ENCODE measurements at places on chromosomes 6 and 20.

DNA sequence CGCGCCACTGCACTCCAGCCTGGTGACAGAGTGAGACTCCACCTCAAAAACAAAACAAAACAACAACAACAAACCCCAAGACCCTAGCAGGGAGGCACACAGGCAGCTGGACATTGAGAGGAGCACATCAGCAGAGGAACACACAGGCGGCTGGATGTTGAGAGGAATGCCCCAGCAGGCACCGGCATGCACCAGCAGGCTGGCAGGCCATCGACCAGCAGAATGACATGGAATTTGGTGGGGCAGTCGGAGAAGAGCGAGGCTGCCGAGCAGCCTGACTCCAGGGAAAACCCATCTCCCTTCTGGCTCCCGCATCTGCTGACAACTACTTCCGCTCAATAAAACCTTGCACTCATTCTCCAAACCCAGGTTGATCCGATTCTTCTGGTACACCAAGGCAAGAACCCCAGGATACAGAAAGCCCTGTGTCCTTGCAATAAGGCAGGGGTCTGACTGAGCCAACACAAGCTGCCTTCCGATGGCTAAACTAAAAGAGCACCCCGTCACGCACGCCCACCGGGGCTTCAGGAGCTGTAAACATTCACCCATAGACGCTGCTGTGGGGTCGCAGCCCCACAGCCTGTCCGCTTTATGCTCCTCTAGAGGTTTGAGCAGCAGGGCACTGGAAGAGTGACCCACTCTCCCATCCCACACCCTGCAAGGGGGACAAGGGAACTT, 60.2 kb downstream of the SLC22A23 start:
- no peak for DNase-seq

- DNase-seq, result no peak
Observed at GRCh38 chr6:143429970-143430369, 20.5 kb downstream of the ADAT2 start.

DNA sequence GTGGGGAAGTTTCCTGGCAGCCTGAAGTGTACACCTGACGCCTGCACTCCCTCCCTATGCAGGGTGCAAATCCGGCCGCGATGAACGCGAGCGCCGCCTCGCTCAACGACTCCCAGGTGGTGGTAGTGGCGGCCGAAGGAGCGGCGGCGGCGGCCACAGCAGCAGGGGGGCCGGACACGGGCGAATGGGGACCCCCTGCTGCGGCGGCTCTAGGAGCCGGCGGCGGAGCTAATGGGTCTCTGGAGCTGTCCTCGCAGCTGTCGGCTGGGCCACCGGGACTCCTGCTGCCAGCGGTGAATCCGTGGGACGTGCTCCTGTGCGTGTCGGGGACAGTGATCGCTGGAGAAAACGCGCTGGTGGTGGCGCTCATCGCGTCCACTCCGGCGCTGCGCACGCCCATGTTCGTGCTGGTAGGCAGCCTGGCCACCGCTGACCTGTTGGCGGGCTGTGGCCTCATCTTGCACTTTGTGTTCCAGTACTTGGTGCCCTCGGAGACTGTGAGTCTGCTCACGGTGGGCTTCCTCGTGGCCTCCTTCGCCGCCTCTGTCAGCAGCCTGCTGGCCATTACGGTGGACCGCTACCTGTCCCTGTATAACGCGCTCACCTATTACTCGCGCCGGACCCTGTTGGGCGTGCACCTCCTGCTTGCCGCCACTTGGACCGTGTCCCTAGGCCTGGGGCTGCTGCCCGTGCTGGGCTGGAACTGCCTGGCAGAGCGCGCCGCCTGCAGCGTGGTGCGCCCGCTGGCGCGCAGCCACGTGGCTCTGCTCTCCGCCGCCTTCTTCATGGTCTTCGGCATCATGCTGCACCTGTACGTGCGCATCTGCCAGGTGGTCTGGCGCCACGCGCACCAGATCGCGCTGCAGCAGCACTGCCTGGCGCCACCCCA, 1.2 kb downstream of the GPR6 start:
- no peak for DNase-seq

DNA sequence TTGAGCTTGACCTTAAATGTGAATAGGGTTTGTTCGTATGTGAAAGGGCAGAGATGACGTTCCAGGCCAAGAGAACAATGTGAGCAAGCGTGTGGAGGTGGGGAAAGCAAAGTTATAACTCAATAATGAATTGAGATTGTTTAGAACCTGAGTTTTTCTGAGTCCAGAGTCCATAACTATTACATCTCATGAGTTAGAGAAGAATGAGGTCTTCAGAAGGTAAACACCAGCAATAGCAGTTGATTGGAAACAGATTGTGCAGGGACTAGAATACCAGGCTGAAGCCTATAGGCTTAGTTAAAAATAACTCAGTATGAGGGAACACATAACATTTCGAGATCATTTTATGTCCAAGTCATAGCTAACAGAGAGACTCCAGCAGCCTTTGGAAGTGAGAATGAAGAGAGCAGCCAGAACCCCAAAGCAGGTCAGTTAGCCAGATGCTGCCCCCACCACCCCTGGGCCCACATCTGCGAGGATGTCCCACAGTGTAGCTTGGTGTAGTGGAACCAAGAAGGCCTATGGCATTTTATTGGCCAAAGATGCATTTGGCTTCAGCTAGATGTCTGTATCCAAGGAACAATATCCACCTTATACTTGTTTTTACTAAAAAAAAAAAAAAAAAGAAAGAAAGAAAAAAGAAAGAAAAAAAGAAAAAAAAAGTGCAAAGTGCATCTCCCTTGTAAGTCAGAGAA, 121.7 kb downstream of the TNFRSF21 start:
- DNase-seq, result peak; percentile 48

DNA sequence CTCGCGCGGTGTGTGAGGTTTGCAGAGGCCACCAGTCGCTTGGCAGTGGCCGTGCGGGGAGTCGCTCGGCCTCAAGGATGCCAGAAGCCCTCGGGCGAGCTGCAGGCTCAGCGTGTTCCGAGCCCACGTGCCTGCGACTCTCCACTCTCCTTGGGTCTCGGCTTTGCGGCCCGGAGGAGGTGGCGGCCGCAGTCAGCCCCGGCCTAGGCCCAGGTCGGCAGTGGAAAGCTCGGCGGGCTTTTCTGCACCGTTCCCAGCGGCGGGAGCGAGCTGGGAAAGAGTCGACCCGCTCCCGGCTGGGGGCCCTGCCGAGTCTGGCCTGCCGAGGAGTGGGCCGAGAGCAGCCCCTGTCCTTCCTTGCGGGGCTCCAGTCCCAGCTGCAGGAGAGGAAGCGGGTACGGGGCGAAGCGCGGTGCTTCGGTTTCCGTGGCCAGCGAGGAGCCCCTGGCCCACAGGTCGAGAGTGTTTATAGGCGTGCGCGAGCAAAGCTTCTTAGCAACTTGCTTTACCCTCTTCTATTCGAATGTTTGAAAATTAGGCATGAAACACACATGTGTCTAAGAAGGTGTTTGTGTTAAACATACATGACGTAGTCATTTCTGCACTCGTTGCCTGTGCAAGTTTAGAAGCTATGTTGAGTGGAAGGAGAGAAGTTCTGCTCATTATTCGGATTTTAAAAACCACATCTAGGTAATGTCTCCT, 5.6 kb downstream of the FOXC1 start:
- DNase-seq, result no peak

- DNase-seq, result no peak
Observed at GRCh38 chr20:50501972-50502745, 8.0 kb upstream of the PTPN1 start.

GRCh38 chr6:95614094-95614493, 36.8 kb downstream of the MANEA start:
- DNase-seq, result no peak

DNA sequence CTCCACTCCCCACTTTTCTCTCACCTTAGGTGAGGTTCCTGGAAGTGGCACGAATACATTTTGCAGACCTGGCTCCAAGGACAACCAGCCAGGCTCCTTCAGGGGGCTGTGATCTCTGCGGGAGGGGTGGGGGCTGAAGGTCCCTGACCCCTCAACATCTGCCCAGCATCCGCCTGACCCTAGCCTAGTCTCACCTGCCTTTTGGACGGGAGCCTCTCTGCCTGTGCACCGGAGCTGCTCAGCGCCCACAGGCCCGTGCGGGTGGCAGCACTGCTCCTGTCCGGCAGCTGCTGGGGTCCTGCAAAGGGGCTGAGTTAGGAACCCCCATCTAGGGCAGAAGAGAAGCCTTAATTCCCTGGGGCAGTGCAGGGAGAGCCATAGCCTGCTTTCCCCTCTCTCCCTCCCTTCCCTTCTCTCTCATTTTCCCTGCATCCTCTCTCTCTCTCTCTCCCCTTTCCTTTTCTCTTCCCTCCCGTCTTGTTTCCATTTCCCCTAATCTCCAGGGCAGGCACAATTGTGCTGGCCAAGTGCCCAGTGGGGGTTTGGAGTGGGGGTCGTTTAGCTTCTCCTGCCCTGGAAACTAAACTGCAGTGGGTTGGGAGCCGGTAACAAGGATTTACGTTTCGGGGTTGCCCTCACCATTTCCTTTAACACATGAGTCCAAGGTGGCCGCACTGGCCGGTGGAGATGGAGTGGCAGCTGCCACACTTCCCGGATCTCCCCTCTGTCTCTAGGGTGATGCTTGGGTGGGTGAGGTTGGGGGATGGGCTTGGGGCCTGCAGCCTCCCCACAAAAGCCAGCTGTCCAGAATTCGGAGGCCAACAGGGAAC, 54.1 kb downstream of the CTCFL start:
- no peak for DNase-seq

DNA sequence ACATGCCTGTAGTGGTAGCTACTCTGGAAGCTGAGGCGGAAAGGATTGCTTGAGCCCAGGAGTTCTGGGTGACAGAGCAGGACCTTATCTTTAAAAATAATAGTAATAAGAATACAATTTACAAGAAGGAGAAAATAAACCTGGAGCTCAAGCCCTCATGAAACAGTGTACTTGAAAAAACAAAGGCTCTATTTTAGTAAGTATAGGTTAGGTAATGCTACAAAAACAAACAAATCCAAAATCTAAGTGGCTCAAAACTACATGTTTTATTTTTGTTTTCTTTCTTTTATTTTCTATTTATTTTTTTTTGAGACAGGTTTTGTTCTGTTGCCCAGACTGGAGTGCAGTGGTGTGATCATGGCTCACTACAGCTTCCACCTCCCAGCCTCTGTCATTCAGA, 57.6 kb upstream of the SLC23A2 start:
- DNase-seq, result no peak

- DNase-seq, result no peak
Observed at GRCh38 chr20:17655865-17656479, 26.1 kb downstream of the RRBP1 start.

DNA sequence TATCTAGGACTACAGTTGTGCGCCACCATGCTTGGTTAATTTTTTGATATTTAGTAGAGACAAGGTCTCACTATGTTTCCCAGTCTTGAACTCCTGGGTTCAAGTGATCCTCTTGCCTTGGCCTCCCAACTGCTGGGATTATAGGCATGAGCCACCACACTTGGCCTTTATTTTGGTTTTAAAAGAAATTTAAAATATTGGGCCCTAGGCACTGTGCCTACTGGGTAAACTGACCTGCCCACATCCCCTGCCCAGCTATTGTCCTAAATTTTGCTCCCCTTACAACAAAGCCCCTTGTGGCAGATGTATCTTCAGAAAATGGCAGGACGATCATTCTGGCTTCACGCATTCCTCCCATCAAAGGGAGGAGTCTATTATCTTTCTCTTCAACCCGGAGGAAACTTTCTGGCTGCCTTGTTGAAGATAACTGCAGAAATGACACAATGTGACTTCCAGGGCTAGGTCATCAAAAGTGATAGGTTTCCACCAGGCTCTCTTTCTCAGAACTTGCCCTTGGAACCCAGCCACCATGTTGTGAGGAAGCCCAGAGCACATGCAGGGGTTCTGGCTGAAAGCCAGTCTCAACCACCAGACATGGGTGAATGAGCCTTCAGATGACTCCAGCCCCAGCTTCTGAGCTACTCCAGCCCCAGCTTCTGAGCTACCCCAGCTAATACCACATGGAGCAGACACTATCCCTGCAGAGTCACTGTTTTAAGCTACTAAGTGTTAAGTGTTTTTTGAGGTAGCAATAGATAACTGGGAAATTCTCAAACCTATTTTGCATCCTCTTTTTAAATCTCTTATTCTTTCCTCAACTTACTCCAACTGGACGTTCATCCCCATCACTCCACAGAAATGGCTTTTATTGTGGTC, 4.6 kb upstream of the GUCA1B start:
- peak; percentile 23 for DNase-seq

- peak; percentile 39 for DNase-seq
Observed at GRCh38 chr6:43770372-43771209, 580 bp downstream of the VEGFA start.

DNA sequence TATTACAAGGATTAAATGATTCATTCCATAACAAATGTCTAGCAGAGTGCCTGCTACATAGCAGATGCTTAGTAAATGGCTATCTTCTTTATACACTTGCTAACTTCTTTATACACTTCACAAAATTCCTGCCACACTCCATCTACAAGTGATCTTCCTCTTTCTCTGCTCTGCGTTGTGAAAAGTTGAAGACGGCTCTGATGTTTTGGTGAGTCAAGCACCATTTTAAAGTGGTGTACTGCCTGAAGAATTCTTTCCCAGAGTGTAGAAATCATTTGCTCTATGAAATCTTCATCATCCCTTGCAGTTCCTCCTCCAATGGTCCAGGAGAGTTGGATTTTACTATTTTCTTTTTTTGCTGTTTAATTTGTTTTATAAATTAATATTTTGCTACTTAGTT, 74.9 kb downstream of the TNFAIP3 start:
- DNase-seq, result no peak

GRCh38 chr6:64074981-64075380, 439.4 kb downstream of the PHF3 start:
- DNase-seq, result no peak

GRCh38 chr6:118679327-118679901, 28.0 kb upstream of the CEP85L start:
- DNase-seq, result no peak

- no peak for DNase-seq
Observed at GRCh38 chr20:20076297-20077065, 24.1 kb downstream of the CFAP61 start.

DNA sequence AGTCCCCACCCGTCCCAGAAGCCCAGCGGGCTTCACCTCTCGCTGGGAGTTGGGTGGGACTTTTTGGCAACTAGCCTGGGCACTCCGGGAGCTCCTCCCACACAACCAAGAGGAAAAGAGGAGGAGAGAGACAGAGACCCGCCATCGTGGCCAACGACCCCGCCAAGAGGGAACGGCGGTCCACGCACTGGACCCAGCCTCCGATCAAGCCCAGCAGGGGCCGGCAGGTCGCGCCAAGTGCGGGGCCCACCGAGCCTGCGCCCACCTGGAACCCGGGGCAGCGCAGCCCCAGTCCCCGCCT, 3.0 kb upstream of the TMEM14C start:
- no peak for DNase-seq

GRCh38 chr20:35575958-35576357, 34.1 kb downstream of the ERGIC3 start:
- no peak for DNase-seq

DNA sequence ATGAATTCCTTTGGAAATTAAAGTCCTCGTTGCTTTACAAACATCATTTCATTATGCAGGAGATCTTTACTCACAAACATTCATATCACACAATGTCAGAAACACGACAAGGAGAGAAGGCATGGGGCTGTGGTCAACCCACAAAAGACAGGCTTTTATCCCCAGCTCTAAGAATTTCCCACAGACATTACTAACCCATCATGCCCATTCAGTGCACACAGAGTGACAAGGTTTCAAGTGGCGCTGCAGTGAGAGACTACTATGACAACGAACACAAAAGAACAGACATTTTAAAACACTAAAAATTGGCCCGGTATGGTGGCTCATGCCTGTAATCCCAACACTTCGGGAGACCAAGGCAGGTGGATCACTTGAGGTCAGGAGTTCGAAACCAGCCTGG, 579.8 kb upstream of the AGPAT4 start:
- DNase-seq, result no peak

GRCh38 chr6:108243836-108244235, 17.0 kb downstream of the SNX3 start:
- no peak for DNase-seq

GRCh38 chr6:43127877-43128276, 43.2 kb upstream of the SRF start:
- DNase-seq, result no peak

GRCh38 chr6:136523196-136523595, 27.0 kb downstream of the MAP7 start:
- no peak for DNase-seq
